D721Med (cell line): ENCODE measurements at places on chromosomes 7 and 10.

DNA sequence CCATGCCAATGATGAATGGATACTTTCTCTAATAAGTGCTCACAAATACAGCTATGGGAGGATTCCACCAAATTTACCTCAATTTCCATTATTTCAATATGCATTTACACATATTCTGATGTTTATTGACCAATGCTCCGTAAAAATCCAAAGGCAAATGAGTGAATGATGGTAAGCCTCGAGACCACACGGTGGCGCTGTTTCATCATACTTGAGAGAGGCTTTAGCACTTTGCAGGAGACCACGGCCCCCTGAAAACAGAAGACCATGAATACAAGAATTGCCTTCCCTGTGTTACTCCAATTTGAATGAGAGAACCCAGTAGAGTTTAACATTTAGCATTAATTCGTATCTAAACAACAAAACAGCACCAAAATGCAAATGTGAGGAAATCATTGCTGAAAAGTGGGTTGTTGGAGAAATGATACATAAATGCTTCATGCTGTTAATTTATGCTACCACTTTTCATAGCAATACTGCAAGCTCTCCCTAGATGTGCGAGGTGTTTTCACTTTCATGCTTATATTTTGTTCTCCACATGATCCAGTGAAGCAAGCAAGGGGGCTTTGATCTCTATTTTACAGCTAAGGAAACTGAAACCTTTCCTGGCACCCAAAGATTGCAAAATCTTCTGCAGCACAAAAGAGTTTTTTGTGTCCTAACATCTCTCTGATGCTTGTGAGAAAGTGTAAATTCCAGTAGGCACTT, 35.4 kb downstream of the TRIL start:
- DNase-seq: peak; percentile 23

- no peak for DNase-seq
These were observed 30.6 kb downstream of the APBB1IP start for GRCh38 chr10:26468700-26469099.

- DNase-seq: no peak
These were observed 10.0 kb downstream of the ERLIN1 start for GRCh38 chr10:100175875-100176274.

DNA sequence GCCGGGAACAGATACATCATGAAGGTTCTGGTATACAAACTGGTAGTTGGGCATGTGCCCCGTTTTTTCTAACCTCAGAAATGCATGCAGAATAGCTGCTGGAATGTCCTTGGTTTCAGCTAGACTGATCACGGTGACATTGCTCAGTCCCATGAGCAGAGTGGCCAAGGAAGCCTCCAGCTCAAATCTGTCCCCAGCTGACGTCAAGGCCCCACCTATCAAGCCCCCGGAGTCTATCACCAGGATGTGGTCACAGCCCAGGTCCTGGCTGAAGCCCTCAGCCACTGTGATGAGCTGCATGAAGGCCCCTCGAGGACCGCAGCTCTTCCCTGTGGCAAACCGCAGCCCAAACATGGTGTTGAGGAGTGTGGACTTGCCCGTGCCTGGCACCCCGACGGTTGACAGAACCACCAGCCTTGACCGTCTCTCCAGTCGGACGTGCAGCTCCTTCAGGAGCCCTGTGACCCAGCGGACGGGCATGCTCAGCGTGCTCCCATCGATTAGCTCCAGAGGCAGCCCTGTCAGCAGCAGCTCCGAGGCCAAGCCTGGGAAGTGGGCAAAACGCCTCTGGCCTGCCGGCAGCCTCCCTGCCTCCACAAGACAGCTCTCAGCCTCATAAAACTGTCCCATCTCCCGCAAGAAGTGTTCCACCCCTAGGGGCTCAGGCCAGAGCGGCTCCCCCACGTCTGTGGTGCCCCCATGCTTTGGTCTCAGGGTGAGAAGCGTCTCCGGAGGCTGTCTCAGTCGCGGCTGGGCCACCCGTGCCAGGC, 7.8 kb upstream of the MRPS24 start:
- no peak for DNase-seq

DNA sequence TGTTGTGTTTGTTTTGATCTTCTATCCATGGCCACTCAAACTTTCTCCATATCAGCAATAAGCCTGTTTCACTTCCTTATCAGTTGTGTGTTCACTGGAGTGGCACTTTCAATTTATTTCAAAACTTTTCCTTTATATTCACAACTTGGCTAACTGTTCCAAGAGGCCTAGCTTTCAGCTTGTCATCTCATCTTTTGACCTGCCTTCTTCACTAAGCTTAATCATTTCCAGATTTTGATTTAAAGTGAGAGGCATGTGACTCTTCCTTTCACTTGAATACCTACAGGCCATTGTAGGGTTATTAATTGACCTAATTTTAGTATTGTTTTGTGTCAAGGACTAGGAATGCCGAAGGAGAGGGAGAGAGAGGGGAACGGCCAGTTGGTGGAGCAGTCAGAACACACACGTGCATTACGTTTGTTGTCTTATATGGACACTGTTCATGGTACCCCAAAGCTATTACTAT, 5.5 kb upstream of the GNAT3 start:
- no peak for DNase-seq

- no peak for DNase-seq
These were observed 219.9 kb downstream of the CELF2 start for GRCh38 chr10:11237571-11237970.

- no peak for DNase-seq
These were observed 57.4 kb downstream of the MINDY4 start for GRCh38 chr7:30828591-30828990.

DNA sequence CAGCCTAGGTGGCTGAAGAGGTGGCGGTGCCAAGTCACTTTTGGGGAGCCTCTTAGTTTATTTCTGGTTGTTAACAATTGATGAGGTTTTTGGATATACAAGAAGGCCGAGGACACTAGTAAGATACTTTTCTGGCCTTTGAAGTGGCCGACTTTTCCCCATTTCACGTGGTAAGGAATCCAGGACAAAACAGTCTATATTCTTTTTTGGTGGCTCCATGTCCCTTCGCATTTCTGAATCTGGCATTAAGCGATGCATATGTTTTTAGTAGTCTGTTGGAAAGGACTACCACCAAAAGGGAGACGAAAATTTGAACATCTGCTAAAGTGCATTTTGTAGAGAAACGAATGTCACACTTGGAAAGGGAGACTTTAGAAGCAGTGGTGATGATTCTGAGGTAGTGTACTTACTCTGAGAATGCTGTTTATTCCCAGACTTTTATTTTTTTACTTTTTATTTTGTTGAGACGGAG, 1.5 kb downstream of the MLLT10 start:
- DNase-seq: no peak

- no peak for DNase-seq
These were observed 1057.3 kb downstream of the CNTNAP2 start for GRCh38 chr7:147173883-147174282.

DNA sequence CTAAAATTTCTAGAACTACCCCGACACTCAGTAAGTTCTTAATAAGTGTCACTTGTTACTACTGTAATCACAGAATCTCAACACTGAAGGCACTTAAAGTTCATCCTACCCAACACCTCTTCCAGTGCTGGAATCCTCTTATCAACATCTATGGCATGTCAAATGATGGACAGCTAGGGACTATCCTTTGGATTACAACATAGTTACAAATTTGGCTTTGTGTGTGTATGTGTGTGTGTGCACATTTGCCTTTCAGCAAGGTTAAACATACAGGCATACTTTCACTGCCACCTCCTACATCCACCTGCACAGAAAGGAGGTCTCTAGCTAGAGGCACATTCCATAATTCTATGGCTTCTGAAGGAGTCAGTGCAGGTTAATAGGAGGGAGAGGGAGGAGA, 25.8 kb downstream of the PTTG1IP2 start:
- no peak for DNase-seq

DNA sequence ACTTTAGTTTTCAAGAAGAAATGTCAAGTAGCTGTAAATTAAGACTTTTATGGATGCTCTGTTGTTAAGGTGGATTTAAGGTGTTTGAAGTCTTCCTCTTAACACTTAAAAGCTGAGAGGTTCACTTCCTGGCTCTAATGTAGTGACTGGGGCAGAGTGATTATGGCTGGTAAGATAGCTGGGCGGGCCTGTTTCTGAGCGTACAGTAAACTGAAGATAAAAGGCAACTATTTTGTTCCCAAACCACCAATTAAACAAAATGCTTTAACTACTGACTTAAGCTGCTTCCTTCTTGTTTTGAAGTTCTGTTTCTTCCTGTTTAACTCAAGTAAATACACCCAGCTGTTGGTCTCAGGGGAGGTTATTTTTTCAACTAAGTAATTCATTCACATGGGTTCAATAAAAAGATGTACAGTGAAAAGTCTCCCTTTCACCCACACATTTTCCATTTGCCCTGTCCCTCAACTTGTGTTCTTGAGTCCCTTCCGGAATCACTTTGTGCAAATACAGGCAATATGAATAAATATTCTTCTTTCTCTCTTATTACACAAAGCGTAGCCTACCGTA, 19.3 kb downstream of the VWA2 start:
- no peak for DNase-seq

GRCh38 chr10:132458586-132459300, 61.7 kb downstream of the PWWP2B start:
- no peak for DNase-seq

GRCh38 chr10:1653321-1653720, 84.0 kb downstream of the ADARB2 start:
- no peak for DNase-seq

DNA sequence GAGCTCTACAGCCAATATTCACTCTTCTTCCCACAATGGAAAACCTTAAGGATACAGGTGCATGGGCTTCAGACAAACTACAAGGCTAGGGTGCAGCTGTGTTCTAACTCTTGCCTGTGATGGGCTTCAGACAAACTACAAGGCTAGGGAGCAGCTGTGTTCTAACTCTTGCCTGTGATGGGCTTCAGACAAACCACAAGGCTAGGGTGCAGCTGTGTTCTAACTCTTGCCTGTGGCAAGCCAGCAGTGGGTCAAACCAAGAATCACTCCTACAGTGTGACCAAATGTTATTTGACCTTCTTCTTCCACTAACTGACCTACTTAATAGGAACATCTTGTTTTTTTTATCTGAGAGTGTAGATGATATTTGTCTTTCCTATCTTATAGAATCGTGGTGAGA, 7.4 kb downstream of the SORCS1 start:
- no peak for DNase-seq
